ENCODE measurements at places on chromosomes 16 and 17.

- no peak for DNase-seq
Measured at GRCh38 chr17:69445132-69445531, 30.6 kb downstream of the MAP2K6 start.

DNA sequence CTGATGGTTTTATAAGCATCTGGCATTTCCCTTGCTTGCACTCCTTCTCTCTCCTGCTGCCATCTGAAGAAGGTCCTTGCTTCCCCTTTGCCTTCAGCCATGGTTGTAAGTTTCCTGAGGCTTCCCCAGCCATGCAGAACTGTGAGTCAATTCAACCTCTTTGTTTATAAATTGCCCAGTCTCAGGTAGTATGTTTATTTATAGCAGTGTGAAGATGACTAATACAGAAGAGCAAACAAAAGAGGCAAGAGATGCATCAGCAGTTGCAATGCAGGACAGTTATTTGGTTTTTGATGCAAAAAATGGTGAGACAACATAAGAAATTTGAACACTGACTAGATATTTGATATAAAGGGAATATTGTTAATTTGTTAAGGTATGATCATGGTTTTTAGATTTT is 16.8 kb downstream of the TMEM100 start:
- DNase-seq = no peak

GRCh38 chr17:50261051-50261915 is 13.0 kb upstream of the TMEM92 start:
- DNase-seq = no peak

DNA sequence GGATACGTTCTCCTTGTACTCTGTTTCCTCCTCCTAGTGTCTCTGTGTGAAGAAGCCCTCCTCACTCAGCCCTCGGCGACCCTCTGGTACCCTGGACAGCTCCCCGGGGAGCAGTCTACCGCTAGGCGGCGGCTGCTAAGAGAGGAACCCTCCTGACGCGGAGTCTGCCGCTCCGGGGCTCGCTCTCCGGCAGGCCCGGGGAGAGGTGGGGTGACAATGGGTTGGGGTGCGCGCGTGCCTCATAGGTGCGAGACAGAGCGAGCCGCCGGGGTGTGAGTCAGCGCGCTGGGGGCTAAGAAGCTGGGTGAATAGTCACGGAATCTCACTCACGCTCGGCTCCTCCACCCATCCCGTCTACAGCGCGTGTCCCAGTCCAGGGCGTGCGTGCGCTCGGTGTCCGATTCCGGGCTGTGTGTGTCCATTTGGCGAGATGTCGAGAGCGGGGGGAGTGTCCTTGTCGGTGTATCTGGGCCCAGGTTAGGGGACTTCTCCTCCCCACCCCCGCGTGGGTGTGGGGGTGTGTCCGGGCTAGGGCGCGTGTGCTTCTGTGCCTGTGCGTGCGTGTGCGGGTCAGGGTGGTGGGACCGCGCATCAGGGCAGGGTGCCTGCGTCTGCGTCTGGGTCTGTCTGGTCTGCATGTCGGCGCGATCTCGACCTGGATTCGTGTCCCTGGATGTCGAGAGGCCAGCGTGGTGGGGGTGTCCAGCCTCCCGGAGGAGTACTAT is 577 bp upstream of the HS3ST2 start:
- DNase-seq = peak; percentile 17

DNA sequence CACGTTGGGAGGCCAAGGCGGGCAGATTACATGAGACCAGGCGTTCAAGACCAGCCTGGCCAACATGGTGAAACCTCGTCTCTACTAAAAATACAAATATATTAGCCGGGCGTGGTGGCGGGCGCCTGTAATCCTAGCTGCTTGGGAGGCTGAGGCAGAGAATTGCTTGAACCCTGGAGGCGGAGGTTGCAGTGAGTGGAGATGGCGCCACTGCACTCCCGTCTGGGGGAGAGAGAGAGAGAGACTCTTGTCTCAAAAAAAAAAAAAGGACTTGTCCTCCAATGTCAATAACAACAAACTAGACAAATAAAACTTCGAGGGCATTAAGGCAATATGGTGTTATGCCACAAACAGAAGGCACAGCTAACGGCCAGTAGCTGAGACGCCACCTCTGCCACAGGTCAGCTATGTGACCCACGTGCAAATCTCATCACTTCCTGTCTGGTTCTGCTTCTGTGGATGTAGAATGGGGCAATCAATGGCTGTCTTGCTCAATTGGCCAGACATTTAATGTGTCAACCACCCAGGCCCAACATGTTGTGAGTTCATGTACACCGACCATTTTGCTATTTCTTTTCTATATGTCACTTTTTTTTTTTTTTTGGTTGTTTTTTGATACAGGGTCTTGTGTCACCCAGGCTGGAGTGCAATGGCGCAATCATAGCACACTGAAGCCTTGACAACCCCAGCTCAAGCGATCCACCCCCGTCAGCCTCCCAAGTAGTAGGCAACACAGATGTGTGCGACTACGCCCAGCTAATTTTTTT is 834 bp upstream of the TXNDC11 start:
- no peak for DNase-seq

- no peak for DNase-seq
Measured at GRCh38 chr17:78653382-78653781, 76.2 kb upstream of the DNAH17 start.

GRCh38 chr17:83093506-83093905 is 14.1 kb downstream of the METRNL start:
- DNase-seq = no peak

DNA sequence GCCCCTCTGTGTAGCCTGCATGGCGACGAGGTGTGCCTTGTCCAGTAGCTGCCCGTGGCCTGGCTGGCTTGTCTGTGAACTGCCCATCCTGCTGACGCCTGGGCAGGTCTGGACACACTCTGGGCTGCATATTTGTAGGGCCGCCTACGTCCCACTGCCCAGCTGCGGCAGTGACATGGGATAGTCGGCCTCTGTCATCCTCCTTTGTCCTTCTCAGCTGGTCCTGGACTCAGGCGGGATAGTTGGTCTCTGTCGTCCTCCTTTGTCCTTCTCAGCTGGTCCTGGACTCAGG is 14.5 kb downstream of the CARD14 start:
- no peak for DNase-seq
